ENCODE measurements at places on chromosomes 3 and 15.

GRCh38 chr15:89442671-89443307 is 53.6 kb downstream of the RHCG start:
- no peak for DNase-seq

GRCh38 chr15:62658498-62658897 is 384.0 kb upstream of the TPM1 start:
- DNase-seq, result no peak

DNA sequence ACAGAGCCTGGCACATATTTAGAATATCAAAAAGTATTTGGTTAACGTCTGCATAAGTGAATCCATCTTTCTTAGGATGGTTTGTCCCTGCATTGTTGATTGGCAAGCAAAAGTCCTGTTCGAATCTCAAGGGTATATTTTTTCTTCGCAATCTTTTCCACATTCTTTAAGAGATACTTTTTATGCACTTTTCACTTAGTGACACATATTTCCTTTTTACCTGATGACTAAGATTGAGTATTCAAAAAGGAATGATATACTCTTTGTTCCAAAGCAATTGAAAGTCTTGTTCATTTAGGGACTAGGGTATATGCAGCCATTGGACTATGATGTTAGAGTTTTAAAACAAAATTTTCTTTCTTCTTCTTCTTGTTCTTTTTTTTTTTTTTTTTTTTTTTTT is 349.9 kb downstream of the NLGN1 start:
- no peak for DNase-seq

GRCh38 chr3:121974601-121975111 is 47.4 kb downstream of the ILDR1 start:
- DNase-seq, result no peak

DNA sequence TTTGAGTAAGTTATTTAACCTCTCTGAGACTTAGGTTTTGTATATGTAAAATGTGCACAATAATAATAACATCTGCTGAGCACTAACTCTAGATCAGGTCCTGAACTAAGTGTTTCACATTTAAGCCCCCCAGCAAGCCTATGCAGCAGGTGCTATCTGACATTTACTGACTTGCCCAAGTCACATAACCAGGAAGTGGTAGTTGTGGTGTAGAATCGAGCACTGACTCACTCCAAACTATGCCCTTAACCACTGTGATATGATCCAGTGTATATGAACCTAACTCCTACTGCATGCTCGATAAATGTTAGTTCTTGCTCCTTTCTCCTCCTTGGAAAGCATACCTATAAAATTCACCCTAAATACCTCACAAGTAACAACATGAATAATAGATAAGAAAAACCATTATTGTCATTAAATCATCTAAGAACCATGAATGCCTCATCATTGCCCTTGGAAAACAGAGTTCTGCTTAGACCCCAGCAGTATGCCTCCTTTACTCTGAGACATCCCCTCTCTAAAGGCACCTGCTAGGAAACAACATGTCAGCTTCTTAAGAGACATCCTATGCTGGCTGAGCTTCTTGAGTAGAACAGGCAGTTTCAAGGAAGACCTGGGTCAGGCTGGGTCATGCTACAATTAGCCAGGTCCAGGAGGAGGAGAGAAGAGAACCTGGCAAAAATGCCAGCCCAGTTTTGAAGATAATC is 3.0 kb upstream of the SHC4 start:
- DNase-seq, result no peak

- DNase-seq, result peak; percentile 65
These were observed 15.2 kb downstream of the PRICKLE2 start for GRCh38 chr3:64209866-64210621.

DNA sequence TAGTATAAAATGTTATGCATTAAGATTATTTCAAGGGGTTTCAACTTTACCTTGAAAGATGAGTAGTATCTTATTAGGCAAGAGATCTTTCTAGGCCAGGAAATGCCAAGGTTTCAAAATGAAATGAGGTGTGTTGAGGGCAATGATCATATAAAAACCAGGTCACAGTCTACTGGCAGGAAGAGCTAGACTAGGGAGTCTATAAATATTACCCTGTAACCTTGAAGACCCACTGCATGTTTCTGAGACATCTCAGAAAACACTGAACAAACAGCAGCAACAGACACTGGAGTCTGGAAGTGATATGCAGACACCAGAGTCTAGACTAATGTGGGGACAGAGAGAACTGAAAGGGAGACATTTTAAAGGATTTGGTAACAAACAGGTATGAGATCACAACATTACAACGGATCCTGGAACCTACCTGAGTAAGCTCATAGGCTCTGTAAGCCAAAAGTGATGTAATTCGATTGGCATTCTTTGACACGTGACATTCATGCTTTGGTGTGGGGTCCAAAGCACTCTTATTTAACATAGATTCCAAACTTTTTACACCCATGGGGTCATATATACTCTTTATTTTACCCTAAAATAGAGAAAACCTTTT is 15.0 kb downstream of the TASOR start:
- DNase-seq, result no peak

Measured in tibial nerve (tissue), 4 donors.